CD8-positive, alpha-beta memory T cell (primary cell): ENCODE measurements at places on chromosomes 3 and 15. TPM values are rescaled to one million over a fixed set of nuclear protein-coding genes. Genes with fewer than 3 reads are reported as not detected.

SST gene
- total RNA-seq: not detected

- DNase-seq: no peak
Measured at GRCh38 chr3:2826453-2826852, 283.7 kb downstream of the IL5RA start.

EXD1 gene
- total RNA-seq: not detected

- DNase-seq: no peak
Measured at GRCh38 chr15:57554812-57555179, 36.9 kb upstream of the MYZAP start.
